ENCODE measurements at places on chromosomes 13 and 19.

- no peak for DNase-seq
Measured at GRCh38 chr19:39943586-39943985, 9.2 kb upstream of the FCGBP start.

DNA sequence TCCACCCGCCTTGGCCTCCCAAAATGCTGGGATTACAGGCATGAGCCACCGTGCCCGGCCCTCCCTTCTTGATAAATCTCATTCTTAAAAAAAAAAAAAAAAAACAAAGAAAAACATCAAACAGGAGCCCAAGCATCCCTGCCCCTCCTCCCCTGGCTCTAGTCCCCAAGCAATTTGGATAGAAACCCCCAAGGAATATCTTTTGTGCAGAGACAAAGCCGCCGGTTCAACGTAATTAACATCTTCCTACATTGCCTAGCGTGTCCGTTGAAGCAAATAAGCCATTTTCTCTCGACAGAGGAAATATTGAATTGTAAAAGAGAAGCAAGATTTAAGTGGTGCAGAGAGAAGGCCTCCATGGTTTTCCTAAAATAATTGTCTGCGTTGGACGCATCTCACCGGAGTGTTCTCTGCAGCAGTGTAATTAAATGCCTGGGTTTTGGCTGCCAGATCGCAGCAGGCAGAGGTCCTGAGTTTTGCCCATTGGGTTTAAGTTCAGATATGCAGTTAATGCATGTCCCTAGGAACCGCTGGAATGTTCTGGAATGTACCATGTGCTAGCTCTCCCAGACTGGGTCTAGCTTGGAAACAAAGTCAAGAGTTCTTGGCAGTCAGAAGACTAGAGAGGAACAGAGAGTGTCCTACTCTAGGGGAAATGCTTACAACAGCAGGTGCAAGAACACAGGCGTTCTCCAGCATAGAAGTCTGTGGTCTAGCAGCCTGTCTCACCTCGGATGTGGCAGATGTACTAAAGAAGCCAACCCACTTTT is 30.8 kb downstream of the PIN1 start:
- DNase-seq = no peak

- DNase-seq = peak; percentile 37
Measured at GRCh38 chr13:97574926-97575325, 141.0 kb downstream of the RAP2A start.

DNA sequence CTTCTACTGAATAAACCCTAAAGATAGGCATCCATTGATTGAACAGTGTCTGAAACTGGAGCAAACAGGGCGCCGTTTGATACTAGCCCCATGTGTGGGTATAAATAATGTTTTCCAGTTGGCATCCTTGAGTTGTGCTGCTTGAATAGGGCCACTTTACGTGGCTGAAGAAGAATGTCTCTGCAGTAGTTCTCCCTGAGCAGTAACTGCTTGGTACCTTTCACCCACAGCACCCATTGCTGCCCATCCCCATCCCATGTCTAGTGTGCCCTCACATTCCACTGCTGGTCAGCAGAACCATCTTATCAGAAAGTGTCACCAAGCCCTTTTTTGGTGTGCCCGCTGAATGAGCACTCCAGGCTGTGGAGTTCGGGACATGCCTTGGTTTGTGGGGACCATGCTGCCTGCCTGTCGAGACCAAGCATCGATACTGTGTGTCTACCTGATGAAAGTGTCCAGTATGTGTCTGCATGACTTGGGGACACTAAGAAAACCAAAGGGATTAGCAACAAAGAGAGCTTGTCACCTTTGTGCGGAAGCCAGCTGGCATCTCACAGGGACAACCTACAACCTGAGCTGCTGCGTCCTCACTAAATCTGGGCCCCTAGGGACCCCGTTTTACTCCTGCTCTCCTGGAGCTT is 162.0 kb downstream of the TM9SF2 start:
- no peak for DNase-seq

- peak; percentile 79 for DNase-seq
Measured at GRCh38 chr19:12676384-12676792, 5.3 kb downstream of the DHPS start.

- no peak for DNase-seq
Measured at GRCh38 chr13:41457589-41458186, 338 bp downstream of the RGCC start.

GRCh38 chr13:78680576-78681350 is 21.8 kb upstream of the OBI1 start:
- DNase-seq = no peak

GRCh38 chr13:87941226-87941625 is 270.1 kb downstream of the SLITRK5 start:
- peak; percentile 24 for DNase-seq

DNA sequence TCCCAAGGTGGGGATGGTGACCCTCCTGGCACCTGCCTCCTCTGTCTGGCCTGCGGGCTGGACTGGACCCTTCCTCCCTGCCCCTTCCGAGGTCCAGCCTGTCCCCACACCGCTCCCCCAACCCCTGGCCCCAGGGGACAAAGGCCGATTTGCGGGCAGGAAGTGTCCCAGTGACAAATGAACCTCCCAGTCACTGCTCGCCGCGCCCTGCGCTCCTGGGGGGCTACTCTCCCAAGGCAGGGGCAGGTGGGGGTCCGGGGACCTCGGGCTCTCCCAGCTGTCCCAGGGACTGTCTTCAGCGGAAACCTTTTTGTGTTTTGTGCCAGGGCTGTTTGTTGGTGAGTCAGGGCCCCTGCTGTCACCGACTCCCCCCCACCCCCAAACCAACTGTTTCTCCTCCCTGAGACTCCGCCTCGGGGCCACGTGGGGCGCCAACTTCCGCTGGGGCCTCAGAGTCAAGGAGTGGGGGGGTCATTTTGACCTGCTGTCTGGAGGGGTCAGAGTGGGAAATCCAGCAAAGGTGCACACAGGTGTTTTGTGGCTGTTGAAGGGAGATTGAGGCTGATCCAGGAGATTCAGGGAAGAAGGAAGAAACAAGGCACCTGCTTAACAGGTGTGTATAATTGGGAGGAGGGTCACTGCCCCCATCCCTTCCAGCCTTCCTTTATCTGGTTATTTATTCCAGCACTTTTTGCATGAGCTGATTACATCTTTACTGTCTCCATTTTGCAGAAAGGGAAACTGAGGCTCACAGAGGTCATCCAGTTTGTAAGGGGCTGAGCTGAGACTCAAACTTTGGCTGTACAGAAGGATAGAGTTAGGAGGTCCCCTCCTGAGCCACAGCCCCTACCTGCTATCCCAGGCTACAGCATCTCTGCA is 831 bp downstream of the PGPEP1 start:
- DNase-seq = peak; percentile 50

DNA sequence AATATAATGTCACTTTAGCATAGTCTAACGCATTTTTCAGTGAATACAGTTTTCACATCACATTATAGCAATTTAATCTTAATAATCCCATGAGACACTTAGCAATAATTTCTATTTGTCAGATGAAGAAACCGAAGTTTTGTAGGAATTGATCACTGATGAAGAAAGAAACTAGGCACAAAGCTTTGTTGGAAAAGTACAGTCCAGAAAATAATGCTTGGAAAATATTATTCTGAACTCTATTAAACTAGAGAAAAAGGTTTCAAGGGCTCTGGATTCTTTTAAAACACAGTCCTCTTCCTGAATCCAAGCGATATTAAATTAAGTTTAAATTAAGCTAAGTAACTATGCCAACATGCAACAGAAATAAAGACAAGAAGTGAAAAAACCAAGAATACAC is 62.2 kb downstream of the DCLK1 start:
- no peak for DNase-seq

DNA sequence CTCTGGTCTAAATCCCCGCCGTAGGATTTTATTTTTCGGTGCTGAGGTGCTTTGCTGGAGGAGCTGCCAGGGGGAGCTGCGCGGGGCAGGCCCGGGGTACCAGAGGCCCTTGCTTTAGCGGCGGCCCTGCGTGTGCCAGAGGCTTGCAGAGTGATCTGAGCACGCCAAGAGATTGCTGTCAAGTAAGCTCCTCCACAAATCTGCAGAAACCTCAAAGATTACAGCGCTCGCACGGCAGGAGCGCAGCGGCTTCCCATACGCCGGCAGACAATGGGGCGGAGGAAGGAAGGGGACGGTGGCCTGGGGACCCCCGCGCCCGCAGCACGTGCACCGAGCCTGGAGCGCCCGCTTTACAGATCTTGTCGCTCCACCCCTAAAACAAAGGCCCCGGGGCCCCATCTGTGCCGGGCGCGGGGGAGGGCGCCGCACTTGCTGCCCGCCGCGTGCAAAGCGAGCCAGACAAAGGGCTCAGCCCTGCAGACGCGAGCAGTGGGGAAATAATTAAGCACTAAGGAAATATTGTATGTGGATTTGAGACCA is 9.1 kb upstream of the C19orf12 start:
- no peak for DNase-seq

GRCh38 chr13:76425935-76426334 is 460.3 kb downstream of the KCTD12 start:
- DNase-seq = no peak

- DNase-seq = peak; percentile 91
Measured at GRCh38 chr13:73090116-73090822, 31.5 kb downstream of the KLF5 start.

DNA sequence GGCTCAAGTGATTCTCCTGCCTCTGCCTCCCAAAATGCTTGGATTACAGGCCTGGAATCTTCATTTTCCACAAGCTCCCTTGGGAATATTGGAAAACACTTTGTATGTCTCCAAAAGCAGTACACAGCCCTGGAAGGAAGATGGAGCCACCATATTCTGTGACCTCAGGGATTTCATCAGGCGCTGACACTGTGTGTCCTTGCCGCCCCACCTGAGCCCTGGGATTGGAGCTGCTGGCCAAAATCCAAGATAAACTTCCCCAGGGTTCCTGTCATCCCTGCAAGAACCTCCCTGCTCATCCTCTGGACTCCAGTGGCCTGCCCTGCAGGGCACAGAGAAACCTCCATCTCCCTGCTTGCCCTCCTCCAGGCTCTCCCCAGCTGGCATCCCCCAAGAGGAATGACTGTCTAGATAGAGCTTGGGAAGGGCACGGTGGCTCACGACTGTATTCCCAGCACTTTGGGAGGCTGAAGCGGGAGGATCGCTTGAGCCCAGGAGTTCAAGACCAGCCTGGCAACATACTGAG is 1.3 kb upstream of the GNG7 start:
- DNase-seq = no peak

- no peak for DNase-seq
Measured at GRCh38 chr19:34500656-34501120, 19.1 kb downstream of the WTIP start.

GRCh38 chr13:28557725-28558520 is 63.0 kb upstream of the FLT1 start:
- peak; percentile 21 for DNase-seq

GRCh38 chr19:39170386-39171231 is 26.2 kb upstream of the NCCRP1 start:
- DNase-seq = no peak

DNA sequence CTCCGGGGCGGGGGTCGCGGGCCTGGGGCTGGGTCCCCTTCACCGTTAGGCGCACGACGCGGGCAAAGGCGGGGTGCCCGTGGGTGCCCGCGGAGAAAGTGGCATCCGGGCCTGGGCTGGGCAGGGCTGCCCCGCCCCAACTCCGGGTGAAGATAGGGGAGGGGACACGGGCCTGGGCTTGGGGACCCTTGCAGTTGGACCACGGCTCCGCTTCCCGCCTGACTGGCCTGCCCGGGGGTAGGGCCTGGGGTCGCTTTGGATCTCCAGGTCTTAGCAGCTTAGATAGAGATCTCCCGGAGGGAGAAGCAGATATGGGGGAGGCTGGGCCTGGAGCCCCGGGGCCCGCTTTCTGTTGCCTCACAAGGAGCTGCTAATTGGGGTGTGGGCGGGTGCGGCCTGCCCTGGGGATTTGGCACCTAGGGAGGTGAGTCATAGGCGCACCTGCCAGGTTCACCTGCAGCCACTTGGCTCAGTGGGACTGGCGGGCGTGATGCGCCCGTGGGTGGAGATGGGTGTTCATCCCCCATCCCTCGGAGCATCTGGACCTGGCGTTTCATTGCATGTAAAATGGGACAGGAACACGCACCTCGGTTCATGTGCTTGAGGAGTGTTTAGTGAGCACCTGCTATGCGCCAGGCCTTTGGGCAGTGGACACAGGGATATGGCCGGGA is 585 bp downstream of the MAP1S start:
- no peak for DNase-seq

DNA sequence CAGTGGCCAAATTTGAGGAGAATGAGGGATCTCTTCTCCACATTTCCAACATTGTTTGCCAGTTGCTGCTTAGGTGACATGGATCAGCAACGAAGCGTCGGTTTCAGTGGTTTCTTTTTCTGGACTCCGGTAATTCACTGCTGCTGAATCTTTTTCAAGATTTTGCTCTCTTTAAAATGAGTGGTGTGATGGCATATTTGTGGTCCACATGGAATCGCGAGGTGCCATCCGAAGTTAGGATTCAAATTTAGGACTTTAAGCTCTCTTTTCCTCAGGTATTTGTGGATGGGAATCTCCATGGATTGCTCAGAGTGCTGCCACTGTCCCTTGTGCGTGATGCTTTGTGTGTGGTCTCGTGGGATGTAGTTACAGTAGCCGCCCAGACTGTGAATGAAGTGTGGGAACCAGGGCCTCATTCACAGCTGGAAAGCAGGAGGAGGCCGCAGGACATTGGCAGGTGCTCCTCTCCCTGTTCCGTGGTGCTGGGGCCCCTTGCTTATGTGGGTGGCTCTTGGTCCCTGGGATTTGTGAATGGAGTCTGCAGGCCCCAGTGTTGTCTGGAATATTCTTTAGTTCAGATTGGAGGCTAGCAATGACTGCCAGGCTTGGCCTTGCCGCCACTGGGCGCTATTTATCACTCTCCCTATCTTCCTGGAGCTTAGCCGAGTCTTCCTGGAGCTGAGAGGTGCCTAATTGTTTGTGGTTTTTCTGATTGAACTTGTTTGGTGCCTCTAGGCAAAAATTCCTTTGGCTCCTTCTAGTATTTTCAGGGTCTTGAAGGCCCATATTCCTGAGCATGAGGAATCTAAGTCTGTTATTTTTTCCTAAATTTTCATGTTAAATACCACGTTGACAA is 1.5 kb downstream of the ILF3 start:
- peak; percentile 29 for DNase-seq

- no peak for DNase-seq
Measured at GRCh38 chr13:78436311-78436710, 167.0 kb downstream of the POU4F1 start.

DNA sequence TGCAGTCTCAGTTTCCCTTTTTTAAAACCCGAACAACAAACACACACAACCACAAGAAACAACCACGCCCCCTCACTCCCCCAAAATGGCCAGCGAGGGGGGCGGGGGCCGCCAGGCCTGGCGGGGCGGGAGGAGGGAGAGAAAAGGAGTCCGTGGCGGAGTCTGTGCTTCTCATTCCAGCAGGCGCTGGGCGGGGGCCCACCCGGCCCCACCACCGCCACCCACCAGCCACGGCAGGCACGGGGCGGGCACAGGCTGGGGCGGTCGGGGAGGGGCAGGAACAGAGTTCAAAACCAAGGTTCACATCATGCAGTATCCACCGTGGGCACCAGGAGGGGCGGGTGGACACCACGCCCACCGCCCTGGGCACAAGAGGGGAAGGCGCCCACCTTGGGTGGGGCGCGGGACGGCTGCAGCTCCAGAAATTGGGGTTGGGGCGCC is 12.9 kb downstream of the DPF1 start:
- DNase-seq = no peak

GRCh38 chr19:19226204-19226603 is 14.4 kb downstream of the NCAN start:
- DNase-seq = no peak

- no peak for DNase-seq
Measured at GRCh38 chr19:38425222-38425809, 703 bp downstream of the RASGRP4 start.
